ENCODE measurements at places on chromosomes 2 and 18.

GRCh38 chr2:25582077-25582830 is 91.1 kb downstream of the DTNB start:
- DNase-seq: no peak

- no peak for DNase-seq
Measured at GRCh38 chr2:223797037-223797436, 40.3 kb downstream of the AP1S3 start.

GRCh38 chr18:48538531-48539405 is at the start of gene CTIF:
TSS of gene CTIF (plus strand) at chr18:48539031. CDS start at chr18:48619566, 80,535 bp downstream.
- DNase-seq: peak; percentile 95

DNA sequence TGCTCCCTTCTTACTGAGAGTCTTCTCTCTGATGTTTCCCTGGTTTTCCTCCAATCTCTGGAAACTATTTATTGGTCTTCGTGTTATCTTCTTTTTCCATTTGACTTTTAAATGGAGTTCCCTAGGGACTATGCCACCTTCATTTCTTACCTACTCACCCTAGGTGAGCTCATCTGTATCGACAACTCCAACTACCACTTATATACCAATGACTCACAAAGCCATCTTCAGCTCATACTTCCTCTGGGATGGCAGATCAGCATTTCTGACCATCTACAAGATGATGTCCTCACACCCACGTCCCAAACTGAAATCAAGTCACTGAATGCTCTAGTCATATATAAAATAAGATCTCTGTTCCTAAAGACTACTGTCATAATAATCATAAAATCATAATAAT is 40.6 kb downstream of the CFAP210 start:
- DNase-seq: no peak

DNA sequence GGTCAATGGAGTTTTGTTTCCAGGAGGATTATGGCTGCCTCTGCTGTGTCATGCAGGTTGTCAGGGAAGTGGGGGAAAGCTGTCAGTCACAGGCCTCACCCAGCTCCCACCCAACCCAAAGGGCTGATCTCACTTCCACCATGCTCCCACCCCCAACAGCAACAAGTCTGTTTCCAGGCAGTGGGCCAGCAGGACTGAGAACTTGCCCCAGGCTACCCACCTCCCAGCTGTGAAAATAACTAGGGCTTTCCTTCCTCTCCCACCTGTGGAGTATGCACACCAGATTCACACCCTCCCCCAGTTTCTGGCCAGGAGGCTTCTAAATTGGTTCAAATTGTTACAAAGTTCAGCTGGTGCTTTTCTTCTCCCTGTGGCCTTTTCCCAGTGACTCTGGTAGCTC is 95.6 kb upstream of the ACVR1 start:
- DNase-seq: peak; percentile 35

DNA sequence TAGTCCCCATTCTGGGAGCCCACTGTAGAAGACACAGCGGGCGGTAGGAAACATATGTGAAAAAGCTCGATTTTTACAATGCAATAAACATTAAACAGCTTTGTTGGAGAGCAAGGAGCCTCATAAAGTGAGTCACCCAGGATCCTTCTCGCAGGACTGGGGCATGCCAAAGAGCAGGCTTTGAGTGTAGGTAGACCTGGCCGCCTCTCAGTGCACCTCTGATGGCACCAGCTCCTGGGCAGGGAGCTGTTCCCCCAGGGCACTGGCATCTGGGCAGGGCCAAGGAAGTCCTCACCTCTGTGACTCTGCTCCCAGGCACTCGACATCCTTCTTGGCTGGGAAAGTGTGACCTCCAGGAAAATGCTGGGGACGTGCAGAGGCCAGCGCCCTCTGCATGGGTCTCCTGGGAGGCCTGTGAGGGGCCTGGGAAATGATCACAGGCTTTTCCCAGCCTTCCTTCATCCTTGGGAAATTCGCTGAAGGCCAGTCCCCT is 94.2 kb downstream of the POLR1A start:
- DNase-seq: no peak

DNA sequence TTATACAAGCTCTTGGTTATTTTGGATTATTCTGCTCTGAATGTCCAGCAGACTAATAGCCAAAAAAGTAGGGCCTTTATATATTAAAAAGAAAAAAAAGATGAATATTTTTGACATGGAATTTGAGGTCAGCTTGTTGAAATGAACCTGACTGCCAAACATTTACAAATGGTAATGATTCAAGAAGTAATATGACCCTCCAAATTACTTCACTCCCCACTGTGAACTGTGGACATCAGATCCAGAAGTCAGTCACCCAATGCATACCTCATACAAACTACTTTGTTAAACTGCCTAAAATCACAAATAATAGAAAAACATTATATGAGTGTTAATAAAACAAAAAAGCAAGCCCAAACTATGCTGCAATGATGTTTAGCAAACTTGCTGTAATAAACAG is 10.0 kb downstream of the EPG5 start:
- no peak for DNase-seq
